Hematopoietic multipotent progenitor cell (in vitro differentiated cells): ENCODE measurements at places on chromosomes 7 and 10.

DNA sequence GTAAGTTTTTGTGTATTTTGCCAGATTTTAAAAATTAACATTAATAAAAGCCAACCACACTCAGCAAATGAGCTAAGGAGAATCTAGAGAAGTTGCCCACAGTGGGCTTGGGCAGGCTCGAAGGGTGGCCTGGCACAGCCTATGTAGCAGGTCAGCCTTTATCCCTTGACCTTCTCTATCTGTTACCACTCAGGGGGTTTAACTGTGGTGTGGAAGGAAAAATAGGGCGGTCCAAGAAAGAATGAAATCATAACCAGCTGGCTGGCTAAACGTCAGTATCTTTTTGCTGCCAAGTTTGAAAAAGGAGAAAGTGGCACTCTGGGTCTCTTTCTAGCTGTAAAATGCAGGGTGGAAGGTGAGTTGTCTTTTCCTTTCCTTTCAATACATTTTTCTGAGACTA, 130.3 kb upstream of the ASAH2 start:
- DNase-seq, result no peak

GRCh38 chr10:11525503-11525902, 85.9 kb downstream of the USP6NL start:
- no peak for DNase-seq

GRCh38 chr7:134126146-134126545, 994 bp upstream of the LRGUK start:
- no peak for DNase-seq

GRCh38 chr7:55248526-55248925, 116.6 kb upstream of the LANCL2 start:
- no peak for DNase-seq

GRCh38 chr7:27808626-27809025, 68.7 kb downstream of the TAX1BP1 start:
- DNase-seq, result no peak

DNA sequence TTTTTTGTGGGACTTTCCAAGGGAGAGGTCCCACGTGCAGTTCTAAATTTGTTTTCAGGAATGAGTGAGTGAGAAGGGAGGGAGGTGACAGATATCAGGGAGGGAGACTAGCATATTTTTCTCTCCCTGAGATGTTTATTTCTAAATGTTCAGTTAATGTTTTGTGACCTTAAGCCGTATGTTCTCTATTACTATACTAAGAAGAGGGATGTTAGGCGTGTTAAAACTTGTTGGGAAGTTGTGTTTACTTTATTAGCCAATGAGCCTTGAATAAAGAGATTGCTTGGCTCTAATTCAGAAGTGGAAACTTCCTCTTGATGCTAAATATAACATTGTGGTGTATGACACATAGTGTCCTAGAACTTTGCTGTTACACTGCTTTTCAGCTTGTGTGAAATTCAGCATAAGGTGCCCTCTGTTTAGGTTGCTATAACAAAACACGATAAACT, 37.3 kb downstream of the DNAH11 start:
- DNase-seq, result peak; percentile 11

DNA sequence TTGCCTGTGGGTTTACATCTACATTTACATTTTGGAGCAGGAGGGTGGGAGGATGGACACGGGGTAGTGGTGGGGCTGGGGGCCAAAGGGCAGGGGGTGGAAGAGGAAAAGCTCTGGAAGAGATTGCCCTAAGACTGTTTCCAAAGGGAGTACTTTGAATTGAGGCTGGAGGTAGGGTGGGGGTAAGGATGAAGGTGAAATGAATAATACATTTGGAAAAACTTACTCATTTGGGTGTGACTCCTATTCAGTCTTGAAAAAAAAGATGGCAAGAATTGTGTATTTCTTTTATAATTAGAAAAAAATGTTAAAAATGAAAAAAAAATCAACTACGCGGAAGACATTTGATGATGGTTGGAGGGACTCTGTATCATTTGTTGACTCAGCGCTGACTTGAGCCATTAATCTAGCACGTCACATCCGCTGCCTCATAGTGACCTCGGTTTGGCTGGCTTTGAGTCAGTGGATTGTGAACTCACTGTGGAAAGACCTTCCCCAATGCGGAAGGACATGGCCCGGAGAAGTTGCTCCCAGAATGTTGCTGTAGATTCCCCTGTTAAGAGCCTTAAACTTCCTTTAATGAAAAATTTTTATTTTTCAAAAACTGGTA, 2.8 kb downstream of the FAM180A start:
- DNase-seq, result no peak

DNA sequence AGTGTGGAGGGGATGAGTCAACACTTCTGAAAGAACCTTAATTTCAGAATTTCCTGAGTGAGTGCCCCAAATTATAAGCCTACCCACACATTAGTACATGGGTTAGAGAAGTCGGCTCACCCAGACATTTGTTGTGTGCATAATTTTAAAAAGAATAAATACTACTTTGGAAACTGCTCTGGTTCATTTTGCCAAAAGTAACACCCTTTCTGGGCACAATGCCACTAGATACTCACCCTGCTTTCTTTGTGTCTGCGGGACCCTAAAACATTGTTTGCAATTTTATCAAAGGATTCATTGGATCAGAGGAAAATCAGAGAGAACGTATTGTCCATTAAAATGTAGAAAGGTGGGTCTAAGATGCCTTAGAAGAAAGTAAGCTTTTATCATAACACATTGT, 245.5 kb upstream of the NRP1 start:
- DNase-seq, result no peak

- DNase-seq, result no peak
Observed at GRCh38 chr7:122802301-122802751, 83.9 kb downstream of the CADPS2 start.

DNA sequence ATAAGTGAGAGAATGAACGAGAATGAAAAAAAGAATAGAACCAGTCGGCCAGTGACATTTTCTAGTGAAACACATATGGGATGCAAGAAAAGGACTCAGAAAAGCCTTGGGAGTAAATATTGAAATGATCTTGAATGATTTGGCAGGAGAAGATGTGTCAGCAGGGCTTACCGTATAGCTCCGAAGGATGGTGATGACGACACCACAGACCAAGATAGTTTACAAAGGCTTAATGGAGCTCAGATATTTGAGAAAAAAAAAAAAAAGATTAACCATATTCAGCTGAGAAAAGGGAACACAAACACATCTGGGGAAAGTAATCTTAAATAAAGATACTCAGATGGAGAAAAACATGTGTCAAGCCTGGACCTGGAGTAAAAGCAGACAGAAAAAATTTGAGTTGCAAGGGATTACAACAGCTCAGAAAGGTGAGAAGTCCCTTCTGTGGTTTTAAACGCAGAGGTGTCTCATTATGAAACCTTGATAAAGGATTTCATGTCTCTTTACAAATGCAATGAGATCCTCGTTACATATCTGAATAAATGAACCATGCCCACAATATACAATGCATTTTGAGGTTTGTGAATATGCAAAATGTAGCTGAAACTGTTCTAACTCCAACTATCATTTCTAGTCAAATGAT, 36.0 kb downstream of the DNAJB9 start:
- no peak for DNase-seq

DNA sequence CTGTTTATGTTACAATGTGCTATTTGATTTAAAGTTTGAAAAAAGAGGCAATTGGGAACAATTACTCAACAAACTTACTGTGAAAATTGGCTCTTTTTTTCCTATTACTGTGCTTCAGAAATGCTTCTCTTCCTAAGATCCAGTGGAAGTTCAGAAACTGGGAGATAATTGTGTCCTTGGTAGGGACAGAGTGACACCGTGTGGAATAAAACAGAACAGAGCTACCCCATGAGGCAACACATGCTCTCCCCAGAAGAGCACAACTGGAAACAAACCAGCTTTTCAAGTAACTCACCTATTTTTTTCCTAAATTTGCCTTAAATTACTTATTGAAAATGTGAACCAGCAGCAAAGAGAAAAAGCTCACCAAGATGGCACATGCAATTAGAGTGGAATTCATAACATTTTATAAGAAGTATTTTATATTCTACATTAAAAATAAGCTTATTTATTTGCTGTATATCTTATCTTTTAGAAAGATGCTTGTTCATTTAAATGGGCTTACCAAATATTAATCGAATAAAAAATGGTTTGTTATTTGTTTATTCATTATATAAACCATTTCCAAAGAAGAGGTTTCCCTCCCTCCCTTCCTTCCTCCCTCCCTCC, 346.1 kb upstream of the ANKRD30A start:
- peak; percentile 28 for DNase-seq

GRCh38 chr7:74083928-74084721, 521 bp downstream of the LIMK1 start:
- peak; percentile 46 for DNase-seq

- DNase-seq, result no peak
Observed at GRCh38 chr10:49758249-49758930, 3.7 kb downstream of the OGDHL start.

GRCh38 chr7:27636326-27637006, 26.2 kb downstream of the HIBADH start:
- no peak for DNase-seq

GRCh38 chr7:85065888-85066485, 120.9 kb downstream of the SEMA3D start:
- DNase-seq, result no peak

DNA sequence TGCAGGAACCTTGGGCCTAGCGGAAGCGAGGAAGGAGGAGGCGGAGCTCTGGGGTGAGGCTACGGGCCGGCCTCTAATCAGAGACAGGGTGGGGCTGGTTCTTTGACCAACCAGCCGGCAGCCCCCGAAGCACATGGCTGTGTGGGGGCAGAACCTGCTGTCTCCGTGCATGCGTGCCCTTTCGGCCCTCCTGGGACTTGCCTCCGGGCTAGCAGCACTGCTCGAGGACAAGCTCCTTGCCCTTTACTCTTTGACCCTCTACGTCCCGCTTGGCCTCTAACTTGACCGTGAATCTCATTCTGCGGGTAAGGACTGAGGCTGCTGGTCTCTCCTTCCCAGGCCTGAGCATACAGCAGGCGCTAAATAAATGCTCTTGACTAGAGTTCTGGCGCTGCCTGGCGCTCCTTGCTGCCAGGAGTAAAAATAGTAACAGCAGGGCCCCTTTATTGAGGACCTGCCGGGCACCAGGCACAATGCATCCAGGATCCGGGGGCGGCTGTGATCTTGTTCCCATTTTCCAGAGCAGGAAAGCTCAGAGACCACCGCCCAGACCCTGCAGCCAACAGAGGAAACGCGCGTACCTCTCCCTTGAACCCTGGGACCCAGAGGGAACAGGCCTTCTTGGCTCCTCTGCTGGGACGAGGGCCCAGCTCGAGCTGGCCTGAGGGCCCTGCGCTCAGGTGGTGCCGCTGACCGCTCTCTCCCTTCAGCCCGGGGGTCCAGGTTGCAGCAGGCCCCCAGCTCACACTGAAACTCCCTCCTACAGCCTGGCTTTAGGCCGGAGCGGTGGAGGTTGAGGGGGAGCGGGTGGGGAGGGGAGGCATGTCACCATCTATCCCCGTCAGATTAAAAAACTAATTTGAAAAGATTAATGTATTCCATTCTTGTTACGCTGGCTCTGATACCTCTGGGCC, 2.7 kb upstream of the COMTD1 start:
- DNase-seq, result no peak

DNA sequence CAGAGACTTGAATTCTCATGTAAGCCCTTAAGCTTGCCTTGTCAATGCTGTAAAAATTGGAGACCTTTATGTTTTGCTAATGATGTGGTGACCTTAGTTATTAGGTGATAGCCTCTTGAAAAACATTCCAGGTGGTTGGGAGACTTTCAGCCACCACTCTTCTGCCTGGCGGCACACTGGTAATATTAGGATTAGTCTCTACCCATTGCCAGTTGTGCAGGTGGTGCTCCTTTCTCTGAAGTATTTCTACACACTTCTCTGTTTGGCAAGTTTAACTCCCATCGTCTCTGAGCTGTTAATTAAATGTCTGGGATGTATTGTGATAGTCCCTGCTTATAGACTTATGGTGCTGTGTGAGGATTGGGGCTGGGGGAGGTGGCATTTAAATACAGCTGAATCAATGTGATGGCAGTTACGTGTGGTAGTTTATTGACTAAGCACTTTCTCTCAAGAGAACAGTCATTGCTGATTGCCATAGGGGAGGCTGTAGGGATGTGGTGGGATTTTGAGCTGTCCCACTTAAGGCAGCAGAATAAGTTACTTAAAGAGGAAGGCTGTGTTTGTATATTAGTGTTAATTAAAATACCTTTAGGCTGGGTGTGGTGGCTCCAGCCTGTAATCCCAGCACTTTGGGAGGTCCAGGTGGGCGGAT, 61.7 kb downstream of the DAGLB start:
- DNase-seq, result no peak

- no peak for DNase-seq
Observed at GRCh38 chr7:68440866-68441265, 1157.4 kb upstream of the AUTS2 start.
